ENCODE measurements at places on chromosomes 13 and 19.

DNA sequence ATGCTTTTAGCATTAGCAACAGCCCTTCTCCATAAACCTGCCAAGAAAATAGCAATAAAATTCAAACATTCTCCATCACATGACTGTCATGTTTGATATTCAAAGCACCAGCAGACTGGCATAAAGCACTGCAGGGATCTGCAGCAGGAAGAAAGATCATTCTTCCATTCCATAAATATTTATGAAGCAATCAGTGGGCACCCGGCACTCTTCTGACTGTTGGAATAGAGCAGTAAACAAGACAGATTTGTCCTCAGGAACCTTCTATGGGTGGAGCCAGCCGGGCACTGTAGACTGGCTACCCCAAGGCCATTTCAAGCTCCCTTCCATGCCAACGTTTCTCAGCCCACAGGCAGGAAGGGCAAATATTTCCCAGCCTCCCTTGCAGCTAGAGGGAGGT lies 25.5 kb downstream of the PLA2G4C start:
- DNase-seq, result no peak

GRCh38 chr13:30737511-30738337 lies 2.4 kb downstream of the ALOX5AP start:
- DNase-seq, result no peak

DNA sequence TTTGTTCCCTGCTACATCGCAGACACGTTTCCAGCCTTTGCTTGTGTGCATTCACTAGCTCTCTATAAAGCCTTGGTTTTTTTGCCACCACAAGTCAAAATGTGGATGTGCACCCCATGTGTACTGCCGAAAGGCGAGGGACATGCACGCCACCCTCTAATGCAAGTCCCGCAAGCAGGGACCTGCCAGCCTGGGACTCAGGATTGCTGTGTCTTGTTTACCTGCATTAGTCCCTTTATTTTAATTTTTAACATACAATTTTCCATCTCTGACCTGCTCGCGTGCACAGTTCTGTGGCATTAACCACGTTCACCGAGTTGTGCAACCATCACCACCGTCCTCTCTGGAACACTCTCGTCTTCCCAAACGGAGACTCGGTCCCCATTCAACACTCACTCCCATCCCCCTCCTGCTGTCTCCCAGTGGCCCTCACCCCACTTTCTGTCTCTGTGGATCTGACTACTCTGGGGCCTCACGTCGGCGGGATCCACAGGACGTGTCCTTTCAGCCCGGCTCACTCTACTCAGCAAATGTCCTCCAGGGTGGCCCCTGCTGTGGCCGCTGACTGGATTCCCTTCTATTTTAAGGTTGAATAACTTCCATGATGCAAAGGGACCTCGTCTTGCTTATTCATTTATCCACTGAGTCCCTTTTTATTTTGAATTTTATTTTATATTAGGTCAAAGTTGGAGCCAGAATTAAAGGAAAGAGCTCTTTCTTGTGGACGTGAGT lies 58.4 kb downstream of the RASA3 start:
- DNase-seq, result no peak

DNA sequence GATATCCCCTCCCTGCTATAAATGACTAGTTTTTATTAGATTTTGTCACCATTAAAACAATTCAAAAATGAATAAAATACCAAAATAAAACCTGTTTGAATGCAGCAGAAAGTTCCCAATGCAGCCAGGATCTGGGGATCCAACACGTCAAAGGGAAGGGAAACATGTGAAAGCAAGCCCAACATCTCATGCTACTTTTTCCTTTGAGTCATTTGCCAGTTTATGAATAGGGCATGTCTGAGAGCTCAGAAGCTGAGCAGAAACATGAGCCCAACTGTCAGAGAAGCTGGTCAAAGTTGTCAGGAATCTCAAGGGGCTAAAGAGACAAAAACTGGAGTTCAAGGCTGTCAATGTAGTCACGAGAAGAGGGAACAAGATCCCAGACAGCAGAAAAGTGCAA lies 526.4 kb downstream of the KLF5 start:
- DNase-seq, result no peak

DNA sequence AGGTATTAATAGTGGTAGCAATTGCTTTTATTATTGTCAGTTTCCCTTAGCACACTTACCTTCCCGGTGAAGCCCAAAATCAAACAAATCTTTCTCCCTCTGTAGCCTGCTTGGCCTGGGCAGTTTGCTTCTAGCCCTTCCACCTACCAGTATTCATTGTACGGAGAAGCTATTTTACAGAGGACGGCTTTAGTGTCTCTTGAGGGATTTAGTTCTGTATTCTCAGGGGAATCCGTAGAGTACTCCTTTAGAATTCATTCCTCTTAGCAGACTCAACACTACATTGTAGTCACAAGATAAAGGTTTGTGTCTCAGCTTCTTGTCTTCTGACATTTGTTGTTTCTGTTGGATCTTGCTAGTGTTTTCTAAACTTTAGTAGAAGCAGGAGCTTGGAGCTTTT lies 24.1 kb upstream of the WTIP start:
- DNase-seq, result no peak

DNA sequence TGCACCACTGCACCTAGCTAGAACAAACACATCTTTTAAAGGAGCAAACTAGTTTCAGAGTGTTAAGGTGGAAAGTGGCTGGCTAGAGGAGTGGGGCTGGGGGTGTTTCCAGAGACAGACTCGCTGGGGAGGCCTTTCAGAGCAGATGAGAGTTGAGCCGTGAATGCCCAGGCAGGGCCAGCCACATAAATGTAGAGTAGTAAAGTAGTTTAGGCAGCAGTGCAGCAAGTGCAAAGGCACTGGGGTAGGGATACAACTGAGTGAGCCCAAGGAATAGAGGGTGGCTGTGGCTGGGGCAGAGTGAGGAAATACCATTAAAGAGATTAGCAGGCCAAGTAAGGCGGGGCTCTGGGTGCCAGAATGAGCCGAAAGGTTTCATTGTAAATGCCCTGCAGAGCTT lies 72.0 kb downstream of the ALOX5AP start:
- DNase-seq, result no peak

DNA sequence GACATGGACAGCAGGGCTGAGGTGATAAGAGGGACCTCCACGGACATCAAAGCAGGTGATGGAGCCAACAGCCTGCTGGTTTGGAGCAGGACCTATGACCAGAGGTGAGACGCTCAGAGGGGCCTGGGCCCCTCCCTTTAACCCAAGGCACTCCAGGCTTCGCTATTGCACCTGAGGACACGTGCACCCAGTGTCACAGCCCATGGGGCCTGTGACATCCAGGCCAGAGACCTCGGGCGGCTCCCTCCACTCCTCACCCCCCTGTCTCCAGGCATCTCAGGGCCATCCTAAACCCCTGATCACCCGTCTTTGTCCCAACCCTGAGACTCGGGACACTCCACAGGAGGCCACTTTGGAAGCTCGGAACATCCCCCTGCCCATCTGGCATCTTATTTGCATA lies 12.9 kb downstream of the ADGRE5 start:
- DNase-seq, result no peak

- DNase-seq, result no peak
These were observed 9.4 kb downstream of the ARHGAP33 start for GRCh38 chr19:35784503-35785338.

DNA sequence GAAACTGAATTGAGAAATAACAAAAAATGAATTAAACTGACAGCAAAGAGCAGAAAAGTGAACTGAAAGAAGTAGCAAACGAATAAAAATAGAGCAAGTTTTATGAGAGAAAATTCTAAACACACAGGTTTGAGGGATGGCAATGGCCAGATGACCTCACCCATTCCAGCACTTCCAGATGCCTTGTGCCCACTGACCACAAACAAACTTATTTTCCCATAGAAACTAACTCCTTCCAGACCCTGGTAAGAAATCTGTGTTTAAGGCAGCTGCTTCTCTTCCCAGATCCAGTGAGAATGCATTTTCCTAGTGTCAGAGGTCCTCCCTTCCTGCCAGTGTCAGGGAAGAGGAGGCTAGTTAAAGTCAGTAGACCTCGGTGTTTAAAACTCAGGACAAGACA lies 51.7 kb downstream of the RXFP2 start:
- no peak for DNase-seq

DNA sequence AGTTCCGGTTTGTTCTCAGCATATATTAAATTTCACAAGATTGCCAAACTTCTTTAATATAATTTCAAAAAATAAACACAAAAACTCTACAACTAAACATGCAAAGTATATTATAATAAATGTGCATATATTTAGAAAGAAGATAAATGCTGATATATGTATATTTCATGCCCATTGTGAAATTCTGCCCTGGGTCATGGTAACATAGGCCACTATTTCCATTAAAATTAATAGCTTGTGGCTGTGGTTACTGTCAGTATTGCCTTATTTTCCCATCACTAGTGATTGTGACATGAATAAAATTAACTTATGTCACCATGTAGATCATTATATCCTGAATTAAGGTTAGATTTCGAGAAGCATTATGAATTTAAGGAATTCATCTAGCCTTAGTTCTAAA lies 410.9 kb downstream of the DACH1 start:
- DNase-seq, result no peak

- no peak for DNase-seq
These were observed 208.1 kb downstream of the SHISA2 start for GRCh38 chr13:25843692-25844091.

- no peak for DNase-seq
These were observed 100.5 kb downstream of the DLEU7 start for GRCh38 chr13:50742968-50743367.

DNA sequence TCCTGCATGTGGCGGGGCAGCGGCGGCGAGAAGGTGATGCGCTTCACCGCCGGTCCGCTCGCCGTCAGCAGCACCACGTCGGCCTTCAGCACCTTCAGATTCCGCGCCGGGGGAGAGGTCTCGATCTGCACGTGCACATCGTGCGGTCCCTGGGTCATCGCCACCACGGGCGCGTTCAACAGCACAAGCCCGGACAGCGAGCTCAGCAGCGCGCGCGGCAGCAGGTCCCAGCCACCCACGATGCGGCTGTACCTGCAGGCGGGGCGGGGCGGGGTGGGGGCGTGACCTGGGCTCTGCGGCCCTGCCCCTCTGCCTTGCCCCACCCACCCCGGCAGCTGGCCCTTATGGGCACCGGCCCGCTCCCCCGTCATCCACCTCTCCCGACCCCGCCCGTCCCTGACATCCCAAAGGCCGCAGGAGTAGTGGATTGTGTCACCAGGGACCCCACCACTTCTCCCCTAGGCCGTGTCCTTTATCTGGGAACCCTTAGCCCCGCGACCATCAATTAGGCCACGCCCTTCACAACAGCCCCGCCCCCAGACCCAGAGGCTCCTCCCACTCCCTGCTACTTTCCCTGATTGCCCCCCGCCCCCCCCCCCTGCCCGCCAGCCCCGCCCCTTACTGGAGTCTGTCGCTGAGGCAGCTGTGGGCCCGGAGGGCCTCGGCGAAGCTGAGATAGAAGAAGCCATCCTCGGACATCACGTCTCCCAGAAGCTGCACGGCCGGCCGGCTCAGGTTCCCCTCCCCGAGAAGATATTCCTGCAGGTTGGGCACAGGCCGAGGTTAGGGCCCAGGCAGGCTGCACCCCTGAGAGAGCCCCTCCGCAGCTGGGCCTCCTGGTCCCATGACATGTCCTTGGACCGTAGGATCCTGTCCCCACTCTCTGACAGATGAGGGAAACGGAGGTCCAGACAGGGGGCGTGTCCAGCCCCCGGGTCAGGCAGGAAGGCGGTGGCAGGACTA lies 6.1 kb downstream of the IL4I1 start:
- no peak for DNase-seq

GRCh38 chr19:31275068-31275334 lies 74.2 kb downstream of the TSHZ3 start:
- DNase-seq, result no peak

DNA sequence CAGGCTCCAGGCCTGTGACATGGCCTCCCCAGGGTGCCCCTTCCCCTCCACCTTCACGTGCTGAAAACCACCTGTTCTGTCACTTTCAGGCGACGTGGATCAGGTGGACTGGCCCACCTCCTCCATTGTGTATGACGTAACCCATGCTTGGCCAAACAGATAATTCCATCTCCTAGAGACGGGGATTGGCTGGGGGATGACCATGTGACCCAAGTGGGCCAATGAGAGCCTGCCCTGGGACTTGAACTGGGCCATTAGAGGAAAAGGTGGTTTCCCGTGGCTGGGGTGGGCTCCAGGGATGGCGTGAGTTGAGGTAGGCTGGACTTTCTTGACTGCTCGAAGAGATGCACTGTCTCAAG lies 3.6 kb upstream of the ADAMTSL5 start:
- no peak for DNase-seq

DNA sequence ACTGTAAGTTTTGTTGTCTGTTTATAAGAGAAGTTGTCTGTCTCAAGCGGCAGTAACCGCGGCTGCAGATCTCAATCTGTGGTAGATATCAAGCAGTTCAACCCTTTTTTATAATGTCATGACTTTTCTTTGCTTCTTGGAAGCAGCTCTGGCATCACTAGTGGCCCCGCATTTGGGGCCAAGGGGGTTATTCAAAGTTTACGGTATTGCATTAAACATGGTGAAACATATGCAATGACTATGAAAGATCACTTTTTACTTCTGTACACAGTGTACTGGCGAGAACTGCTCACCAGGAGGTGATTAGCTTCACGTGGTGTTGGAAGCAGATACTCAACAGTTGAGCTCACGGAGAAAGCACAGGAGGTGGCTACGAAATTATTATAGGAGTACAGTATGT lies 4.6 kb upstream of the FFAR3 start:
- DNase-seq, result no peak

- peak; percentile 11 for DNase-seq
These were observed 5.9 kb upstream of the EHD2 start for GRCh38 chr19:47707135-47707925.

- DNase-seq, result no peak
These were observed 10.8 kb upstream of the ZNF491 start for GRCh38 chr19:11787536-11787935.

DNA sequence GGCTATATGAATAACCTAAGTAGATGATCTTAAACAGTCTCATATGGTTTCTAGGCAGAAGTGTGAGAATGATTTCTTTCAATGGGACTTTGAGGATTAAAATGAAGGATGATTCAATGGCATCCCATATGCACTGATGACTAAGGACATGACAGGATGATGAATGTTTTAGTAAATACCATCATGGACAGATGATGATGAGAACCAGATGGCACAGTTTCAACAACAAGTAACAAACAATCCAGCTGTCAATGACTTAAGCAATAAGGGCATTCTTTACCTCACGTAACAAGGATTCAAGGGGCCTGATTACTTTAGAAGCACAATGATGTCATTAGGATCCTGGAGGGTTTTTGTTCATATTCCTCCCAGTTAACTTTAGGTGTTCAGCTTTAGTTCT lies 2678.4 kb downstream of the PCDH9 start:
- DNase-seq, result no peak

DNA sequence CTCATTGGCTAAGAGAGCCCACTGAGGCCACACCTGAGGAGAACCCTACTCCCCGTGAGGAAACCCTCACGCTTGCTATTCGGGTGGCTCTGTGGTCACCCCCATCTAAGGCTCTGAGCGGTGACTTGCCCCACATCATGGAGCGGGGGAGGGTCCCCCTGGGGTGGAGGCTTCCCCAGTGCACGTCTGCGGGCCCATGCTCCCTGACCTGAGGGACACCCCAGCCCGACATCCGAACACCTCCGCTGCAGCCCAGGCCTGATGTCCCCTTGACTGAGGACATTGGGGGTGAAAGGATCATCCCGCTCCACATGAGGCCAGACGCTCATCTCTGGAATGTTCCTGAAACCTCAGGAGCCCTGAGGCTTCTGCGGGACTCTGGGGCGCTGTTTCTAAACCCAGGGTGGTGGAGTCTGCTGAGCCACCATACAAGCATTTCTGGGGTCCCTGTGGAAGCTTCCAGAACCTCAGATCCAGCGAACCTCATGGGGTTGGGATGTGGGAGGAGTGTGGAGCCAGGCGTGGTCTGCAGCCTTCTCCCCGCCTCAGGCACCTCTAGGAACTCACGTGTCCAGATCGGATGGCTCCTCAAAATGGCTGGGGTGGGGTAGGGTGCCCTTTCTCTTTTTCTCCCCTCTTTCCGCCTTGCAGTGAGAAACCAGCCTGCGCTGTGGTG lies 19.9 kb downstream of the TMED1 start:
- no peak for DNase-seq
